ENCODE measurements at places on chromosomes 13 and 19.

- no peaks in the 10 kb centered on the region for H3K36me3 ChIP-seq
- H3K4me1 ChIP-seq, result no peaks in the 10 kb centered on the region
- no peak for DNase-seq
- no peak overlapping the region for H3K4me3 ChIP-seq
- no peak overlapping the region for H3K27ac ChIP-seq
- peaks cover 96% of the 10 kb centered on the region for H3K27me3 ChIP-seq
These were observed 38.3 kb downstream of the SOX1 start for GRCh38 chr13:112105244-112105681.

DNA sequence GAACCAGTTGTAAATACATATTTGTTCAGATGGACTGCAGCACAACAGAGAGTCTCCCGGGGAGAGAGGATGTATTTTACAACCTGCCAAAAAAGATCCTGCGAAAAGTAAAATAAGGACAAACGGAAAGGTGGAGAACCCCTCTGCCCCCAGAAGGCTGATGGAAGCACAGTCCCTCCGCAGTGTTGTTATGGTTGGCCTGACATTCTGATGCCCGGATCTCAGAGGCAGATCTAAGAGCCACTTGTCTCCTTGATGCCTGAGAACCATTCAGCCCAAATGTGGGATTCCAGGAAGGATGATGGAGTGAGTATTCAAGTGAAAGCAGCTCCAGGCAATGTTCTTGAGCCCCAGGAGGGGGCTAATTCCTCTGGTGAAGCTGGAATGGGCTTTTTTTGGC lies 458.7 kb downstream of the ZNF536 start:
- H3K27ac ChIP-seq, result no peak overlapping the region
- H3K4me1 ChIP-seq, result no peaks in the 10 kb centered on the region
- no peaks in the 10 kb centered on the region for H3K36me3 ChIP-seq
- H3K27me3 ChIP-seq, result peaks cover 5% of the 10 kb centered on the region
- no peak overlapping the region for H3K4me3 ChIP-seq

DNA sequence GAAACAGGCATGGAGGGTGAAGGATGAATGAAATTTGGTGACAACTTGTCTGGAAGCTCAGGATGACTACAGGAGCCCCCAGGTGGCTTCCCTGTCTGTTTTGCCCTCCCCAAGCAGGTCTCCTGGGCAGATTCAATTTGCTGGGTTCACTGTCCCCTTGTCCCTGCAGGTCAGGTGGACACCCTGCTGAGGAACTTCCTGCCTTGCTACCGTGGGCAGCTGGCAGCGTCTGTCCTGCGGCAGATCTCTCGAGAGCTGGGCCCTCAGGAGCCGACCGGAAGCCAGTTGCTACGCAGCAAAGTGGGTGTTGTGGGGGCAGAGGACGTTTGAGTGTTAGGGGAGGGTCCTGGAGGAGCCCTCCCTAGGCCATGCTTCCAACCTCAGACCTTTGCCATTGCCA lies 19.1 kb downstream of the PGLS start:
- H3K4me3 ChIP-seq, result no peak overlapping the region
- H3K4me1 ChIP-seq, result no peaks in the 10 kb centered on the region
- no peaks in the 10 kb centered on the region for H3K36me3 ChIP-seq
- no peak for DNase-seq
- peaks cover 24% of the 10 kb centered on the region for H3K27me3 ChIP-seq

DNA sequence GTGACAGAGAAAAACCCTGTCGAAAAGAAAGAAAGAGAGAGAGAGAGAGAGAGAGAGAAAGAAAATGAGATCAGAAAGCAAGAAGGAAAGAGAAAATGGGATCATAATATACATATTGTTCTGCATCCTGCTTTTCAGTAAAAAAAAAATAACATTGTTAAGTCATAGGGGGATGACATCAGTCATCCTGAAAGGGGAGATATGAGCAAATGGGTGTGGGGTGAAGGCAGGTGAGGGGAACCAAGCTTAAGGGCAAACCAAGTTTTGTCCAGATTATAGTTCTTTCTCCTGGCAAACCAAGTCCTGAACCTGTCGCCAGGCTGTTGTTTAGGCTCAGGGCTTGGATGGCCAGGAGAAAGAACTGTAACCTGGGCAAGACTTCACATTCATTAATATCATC lies 92.6 kb upstream of the TMTC4 start:
- H3K4me3 ChIP-seq, result no peak overlapping the region
- H3K4me1 ChIP-seq, result no peaks in the 10 kb centered on the region
- no peak overlapping the region for H3K27ac ChIP-seq
- H3K36me3 ChIP-seq, result no peaks in the 10 kb centered on the region
- DNase-seq, result no peak

GRCh38 chr13:42405665-42406390 lies 133.9 kb downstream of the AKAP11 start:
- DNase-seq, result no peak
- no peak overlapping the region for H3K4me3 ChIP-seq
- no peaks in the 10 kb centered on the region for H3K4me1 ChIP-seq

- no peaks in the 10 kb centered on the region for H3K36me3 ChIP-seq
- H3K4me3 ChIP-seq, result no peak overlapping the region
- H3K27ac ChIP-seq, result no peak overlapping the region
- H3K27me3 ChIP-seq, result no peaks in the 10 kb centered on the region
- H3K4me1 ChIP-seq, result no peaks in the 10 kb centered on the region
- DNase-seq, result no peak
These were observed 99.3 kb downstream of the DHRS12 start for GRCh38 chr13:51704399-51705313.

DNA sequence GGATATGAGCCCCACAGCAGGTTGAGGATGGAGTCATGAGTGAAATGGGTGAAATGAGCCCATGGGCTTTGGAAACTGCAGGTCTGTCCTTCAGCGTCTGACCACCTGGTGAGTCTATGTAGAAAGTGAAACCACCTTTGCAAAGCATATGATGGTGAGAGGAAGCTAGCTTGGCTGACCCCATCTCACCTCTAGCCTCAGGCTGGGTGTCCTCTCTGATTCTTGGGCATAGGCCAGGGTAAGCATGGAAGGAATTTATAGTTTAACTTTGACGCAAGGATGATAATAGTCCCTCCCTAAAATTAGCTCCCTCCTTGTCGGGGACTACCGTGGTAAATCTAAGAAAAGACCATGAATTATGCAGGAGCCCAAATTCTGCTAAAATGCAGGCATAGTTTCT lies 16.8 kb upstream of the PSG9 start:
- H3K36me3 ChIP-seq, result no peaks in the 10 kb centered on the region
- H3K27me3 ChIP-seq, result peaks cover 5% of the 10 kb centered on the region
- H3K4me1 ChIP-seq, result no peaks in the 10 kb centered on the region
- H3K27ac ChIP-seq, result no peak overlapping the region
- no peak overlapping the region for H3K4me3 ChIP-seq

DNA sequence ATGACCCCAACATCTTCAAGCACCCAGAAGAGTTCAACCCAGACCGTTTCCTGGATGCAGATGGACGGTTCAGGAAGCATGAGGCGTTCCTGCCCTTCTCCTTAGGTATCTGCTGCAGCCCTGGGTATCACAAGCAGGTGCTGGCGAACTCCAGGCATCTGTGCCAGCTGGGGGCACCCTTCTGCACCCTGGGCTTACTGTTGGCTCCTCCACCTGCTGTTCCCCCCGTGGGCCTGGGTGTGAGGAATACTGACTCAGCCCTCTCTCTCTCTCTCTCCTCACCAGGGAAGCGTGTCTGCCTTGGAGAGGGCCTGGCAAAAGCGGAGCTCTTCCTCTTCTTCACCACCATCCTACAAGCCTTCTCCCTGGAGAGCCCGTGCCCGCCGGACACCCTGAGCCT lies 13.0 kb downstream of the CYP2S1 start:
- DNase-seq, result no peak
- no peak overlapping the region for H3K4me3 ChIP-seq
- H3K4me1 ChIP-seq, result no peaks in the 10 kb centered on the region
- H3K27ac ChIP-seq, result no peak overlapping the region
- H3K27me3 ChIP-seq, result no peaks in the 10 kb centered on the region

DNA sequence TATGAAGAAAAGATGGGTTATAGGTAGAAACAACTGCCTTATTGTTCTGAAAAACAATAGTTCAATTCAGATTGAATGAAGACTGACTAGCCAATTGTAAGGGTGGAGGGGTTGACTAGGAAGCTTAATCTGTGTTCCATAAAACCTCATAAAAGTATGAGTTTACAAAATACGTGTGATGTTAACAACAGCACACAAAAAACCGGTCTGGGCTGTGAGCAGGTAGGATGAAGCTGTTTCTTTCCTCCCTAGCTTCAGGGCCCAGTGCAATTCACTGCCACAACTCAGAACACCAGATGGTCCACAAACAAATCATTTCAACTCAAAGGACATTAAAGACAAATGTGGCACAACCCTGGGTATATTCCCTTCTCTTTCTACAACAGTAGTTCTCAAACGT lies 3.2 kb downstream of the OXGR1 start:
- no peak overlapping the region for H3K4me3 ChIP-seq
- no peaks in the 10 kb centered on the region for H3K36me3 ChIP-seq
- no peak for DNase-seq
- H3K4me1 ChIP-seq, result peaks cover 3% of the 10 kb centered on the region
- H3K27me3 ChIP-seq, result peaks cover 44% of the 10 kb centered on the region
- no peak overlapping the region for H3K27ac ChIP-seq

DNA sequence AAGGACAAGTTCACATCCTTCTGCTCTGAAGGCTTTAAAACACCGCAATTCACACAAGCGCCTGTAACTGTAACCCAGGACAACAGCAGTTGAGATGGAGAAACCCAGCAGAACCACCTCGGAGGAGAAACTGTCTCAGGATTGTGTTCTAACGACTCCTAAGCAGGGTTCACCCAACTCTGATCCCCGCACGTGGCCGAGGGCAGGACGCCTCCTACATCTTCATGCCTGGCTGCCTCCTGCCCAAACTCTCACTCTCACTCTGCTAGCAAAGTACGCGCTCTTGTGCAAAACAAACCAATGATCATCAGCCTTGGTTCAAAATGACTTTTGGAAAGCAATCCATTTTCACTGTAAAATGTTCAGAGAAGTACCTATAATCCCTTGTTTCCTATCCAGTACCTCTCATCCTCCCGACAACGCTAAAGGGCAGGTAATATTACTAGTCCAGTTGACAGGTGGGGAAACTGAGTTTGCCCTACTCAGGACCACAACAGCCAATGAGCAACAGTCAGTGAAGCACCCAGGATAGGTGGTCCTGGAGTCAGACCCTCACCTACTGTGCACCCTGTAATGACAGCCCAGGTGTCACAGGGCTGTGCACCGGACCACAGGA lies 25.6 kb downstream of the EPS15L1 start:
- H3K4me1 ChIP-seq, result peaks cover 72% of the 10 kb centered on the region
- no peak overlapping the region for H3K4me3 ChIP-seq
- no peaks in the 10 kb centered on the region for H3K27me3 ChIP-seq
- no peak for DNase-seq
- peaks cover 2% of the 10 kb centered on the region for H3K36me3 ChIP-seq

DNA sequence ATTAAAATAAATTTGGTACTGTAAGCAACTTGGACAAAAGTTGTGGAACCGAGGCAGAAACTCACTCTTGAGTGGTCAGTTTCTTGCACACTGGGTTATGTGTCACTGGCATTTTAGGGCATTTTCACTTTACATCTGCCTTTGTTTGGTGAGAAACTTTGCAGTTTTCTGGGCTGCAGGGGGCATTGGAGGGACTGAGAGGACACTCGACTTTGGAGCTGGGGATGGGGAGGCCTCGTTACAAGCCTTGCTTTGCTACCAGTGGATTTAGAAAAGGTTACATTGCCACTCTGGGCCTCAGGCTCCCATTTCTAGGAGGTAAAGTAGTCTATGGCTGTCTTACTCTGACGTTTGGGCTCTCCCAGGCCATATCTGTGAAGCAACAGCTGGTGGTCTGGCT lies 41.9 kb upstream of the ZNF536 start:
- H3K4me1 ChIP-seq, result peaks cover 4% of the 10 kb centered on the region
- no peak overlapping the region for H3K4me3 ChIP-seq
- DNase-seq, result no peak
- H3K36me3 ChIP-seq, result no peaks in the 10 kb centered on the region

DNA sequence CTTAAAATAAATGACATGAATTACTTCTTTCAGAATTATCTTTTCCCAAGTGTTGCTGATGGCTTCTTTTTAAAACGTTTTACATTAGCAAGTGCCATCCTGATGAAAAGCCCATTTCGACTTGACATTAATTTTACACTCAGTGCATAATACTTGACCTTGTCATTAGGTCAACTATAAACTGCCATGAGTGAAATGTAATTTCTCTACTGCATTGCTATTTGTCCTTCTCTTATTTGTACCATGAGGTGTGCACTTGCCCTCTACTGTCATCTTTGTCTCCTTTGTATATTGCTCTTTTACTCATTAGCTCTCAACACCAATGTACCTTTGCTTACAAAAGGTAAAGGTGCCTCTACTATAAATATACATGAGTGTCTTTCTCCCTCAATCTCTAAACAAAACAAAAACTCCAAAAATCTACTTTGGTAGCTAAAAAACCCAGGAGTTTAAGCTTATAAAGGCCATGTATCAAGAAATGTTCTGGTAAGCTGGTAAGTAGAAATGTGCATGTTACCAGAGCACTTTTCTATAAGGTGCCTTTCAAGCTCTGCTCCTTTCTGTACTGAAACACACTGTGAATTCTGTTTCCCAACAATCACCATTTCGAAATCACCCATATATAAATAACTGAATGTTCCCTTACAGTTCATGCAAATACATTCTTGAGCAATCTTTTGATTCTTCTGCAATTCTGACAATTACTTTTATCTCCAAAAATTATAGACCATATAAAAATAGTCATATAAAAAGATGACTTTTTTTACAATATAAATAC lies 351.4 kb downstream of the SLITRK5 start:
- H3K4me1 ChIP-seq, result no peaks in the 10 kb centered on the region
- no peak overlapping the region for H3K4me3 ChIP-seq
- no peak overlapping the region for H3K27ac ChIP-seq
- no peaks in the 10 kb centered on the region for H3K27me3 ChIP-seq

- DNase-seq, result no peak
- H3K4me3 ChIP-seq, result no peak overlapping the region
- no peak overlapping the region for H3K27ac ChIP-seq
- no peaks in the 10 kb centered on the region for H3K4me1 ChIP-seq
These were observed 59.7 kb downstream of the DLEU7 start for GRCh38 chr13:50783717-50784290.

- no peaks in the 10 kb centered on the region for H3K4me1 ChIP-seq
- H3K4me3 ChIP-seq, result no peak overlapping the region
- DNase-seq, result no peak
These were observed 55.0 kb downstream of the MRPL57 start for GRCh38 chr13:21231426-21231940.

GRCh38 chr13:64429691-64430090 lies 2800.4 kb downstream of the PCDH9 start:
- no peak overlapping the region for H3K4me3 ChIP-seq
- no peak for DNase-seq
- no peaks in the 10 kb centered on the region for H3K27me3 ChIP-seq
- no peaks in the 10 kb centered on the region for H3K4me1 ChIP-seq
- H3K36me3 ChIP-seq, result no peaks in the 10 kb centered on the region

- H3K27me3 ChIP-seq, result peaks cover 2% of the 10 kb centered on the region
- H3K4me3 ChIP-seq, result no peak overlapping the region
- no peak overlapping the region for H3K27ac ChIP-seq
- no peaks in the 10 kb centered on the region for H3K4me1 ChIP-seq
These were observed 686.9 kb downstream of the UQCRFS1 start for GRCh38 chr19:28526038-28526437.

GRCh38 chr19:55340784-55341147 lies 1.1 kb downstream of the KMT5C start:
- H3K27ac ChIP-seq, result no peak overlapping the region
- DNase-seq, result no peak

- no peak for DNase-seq
- no peak overlapping the region for H3K4me3 ChIP-seq
- H3K27ac ChIP-seq, result no peak overlapping the region
- H3K36me3 ChIP-seq, result peaks cover 8% of the 10 kb centered on the region
- H3K4me1 ChIP-seq, result no peaks in the 10 kb centered on the region
These were observed 19.2 kb downstream of the PARP4 start for GRCh38 chr13:24493356-24493755.

GRCh38 chr19:44905437-44906160 lies at the start of gene APOE:
Gene APOE (plus strand): TSS chr19:44905796. CDS start chr19:44906625, 829 bp downstream.
- DNase-seq, result no peak
- H3K4me1 ChIP-seq, result peaks cover 20% of the 10 kb centered on the region
- no peaks in the 10 kb centered on the region for H3K36me3 ChIP-seq
- no peak within 1 kb of the TSS for H3K27ac ChIP-seq
- H3K4me3 ChIP-seq, result peak within 1 kb of the TSS; percentile 45
